Stimulated activated naive B cell treated with anti-CD40 and anti-IgM and Interleukin-4, amounts not matched to agents 10 μg/mL and 1 μg/mL and 100 μg/mL, for 72 hours (primary cell): ENCODE measurements at places on chromosomes 6 and 20.

DNA sequence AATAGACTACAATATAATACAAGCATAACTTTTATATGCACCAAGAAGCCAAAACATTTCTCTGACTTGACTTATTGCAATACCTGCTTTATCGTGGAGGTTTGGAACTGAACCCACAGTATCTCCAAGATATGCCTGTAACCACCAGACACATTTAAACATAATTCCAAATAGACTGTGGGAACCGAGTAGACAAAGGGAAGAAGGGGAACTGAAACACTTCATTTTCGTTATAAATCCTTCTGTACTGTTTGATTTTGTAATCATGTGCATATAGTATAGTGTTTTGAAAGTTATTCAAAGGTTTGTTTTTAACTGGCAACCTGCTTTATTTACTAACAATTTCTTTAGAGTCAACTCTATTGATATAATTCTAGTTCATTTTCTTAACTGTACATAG is 154.9 kb upstream of the BEND6 start:
- H3K36me3 ChIP-seq = no peaks in the 10 kb centered on the region
- no peak overlapping the region for H3K27ac ChIP-seq
- no peak for DNase-seq
- H3K4me3 ChIP-seq = no peak overlapping the region
- no peaks in the 10 kb centered on the region for H3K27me3 ChIP-seq

DNA sequence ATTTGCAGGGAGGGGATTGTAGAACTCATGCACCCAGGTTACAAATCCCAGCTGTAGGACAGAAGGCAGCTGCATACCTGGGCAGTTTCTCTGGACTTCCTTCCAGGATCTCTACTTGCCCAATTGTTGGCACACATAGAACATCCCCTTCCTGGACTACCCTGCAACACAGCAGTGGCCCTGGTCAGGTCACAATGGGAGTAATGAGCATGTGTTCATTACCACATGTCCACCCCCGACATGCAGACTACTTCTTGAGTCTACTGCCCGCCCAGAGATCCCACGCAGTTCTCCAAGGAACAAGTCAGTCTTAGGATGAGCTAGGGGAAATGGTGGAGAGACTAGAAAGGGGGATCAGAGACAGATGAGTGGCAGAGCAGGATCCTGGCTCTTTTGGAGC is 5.1 kb downstream of the PEX6 start:
- H3K27ac ChIP-seq = peak overlapping the region; percentile 47
- no peaks in the 10 kb centered on the region for H3K27me3 ChIP-seq
- no peak for DNase-seq
- H3K4me1 ChIP-seq = peaks cover 20% of the 10 kb centered on the region
- peaks cover 38% of the 10 kb centered on the region for H3K36me3 ChIP-seq

DNA sequence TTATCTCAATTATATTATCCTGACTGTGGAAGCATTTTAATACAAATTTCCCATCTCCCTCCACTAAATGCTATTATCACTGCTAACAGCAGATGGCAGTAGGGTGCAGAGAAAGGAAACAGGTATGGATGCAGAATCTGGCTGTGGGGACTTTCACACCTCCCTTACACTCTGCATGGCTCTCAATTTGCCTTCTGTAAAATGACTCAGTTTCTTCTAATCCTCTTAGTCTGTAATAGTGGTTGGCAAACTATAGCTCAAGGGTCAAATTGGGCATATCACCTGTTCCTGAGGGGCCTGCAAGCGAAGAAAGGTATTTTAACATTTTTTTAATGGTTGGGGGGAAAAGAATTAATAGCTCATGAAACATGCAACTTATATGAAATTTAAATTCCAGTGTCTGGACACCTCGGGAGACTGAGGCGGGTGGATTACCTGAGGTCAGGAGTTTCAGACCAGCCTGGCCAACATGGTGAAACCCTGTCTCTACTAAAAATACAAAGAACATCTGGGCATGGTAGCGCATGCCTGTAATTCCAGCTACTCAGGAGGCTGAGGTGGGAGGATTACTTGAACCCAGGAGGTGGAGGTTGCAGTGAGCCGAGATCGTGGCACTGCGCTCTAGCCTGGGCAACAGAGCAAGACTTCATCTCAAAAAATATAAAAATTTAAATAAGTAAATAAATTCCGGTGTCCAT is 83.5 kb downstream of the ZMYND8 start:
- H3K4me3 ChIP-seq = peak overlapping the region; percentile 41
- H3K27me3 ChIP-seq = no peaks in the 10 kb centered on the region
- H3K36me3 ChIP-seq = peaks cover 53% of the 10 kb centered on the region
- peak; percentile 22 for DNase-seq
- peak overlapping the region; percentile 89 for H3K27ac ChIP-seq
- peaks cover 40% of the 10 kb centered on the region for H3K4me1 ChIP-seq

DNA sequence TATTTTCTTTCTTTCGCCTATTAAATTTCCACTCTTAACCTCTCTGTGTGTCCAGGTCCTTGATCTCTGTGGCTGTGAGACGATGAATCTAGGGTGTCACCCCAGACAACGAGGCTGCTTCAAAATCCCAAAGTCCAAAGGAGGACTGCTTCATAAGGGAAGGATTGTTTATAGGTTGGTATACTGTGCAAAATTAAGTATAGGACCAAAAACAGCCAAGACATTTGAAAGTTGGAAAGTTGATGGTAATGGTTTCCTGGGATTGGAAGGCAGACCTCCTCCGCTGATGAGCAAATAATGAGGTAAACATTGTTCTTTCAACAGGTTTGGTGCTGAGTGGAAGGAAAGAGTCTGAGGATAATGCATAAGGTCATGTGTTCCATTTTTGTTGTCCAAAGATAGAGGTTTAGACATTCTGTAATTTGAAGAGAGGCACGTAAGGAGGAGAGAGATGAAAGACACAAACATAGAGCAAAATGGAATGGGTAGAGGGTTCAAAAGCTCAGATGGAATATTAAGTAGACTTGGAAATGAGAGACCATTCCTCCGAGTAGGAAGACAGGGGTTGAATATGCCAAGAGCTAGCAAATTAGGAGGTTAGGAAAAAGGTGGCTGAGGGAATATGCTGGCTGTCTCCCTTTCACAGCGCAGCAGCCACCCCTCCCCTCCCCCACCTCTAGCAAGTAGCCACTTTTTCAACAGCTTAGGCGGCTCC is 24.8 kb downstream of the ZNF311 start:
- H3K4me3 ChIP-seq = peak overlapping the region; percentile 19
- H3K36me3 ChIP-seq = peaks cover 6% of the 10 kb centered on the region
- H3K4me1 ChIP-seq = peaks cover 24% of the 10 kb centered on the region
- peaks cover 30% of the 10 kb centered on the region for H3K27me3 ChIP-seq
- DNase-seq = no peak

- H3K4me1 ChIP-seq = peaks cover 21% of the 10 kb centered on the region
- no peak overlapping the region for H3K4me3 ChIP-seq
- no peaks in the 10 kb centered on the region for H3K36me3 ChIP-seq
- no peak for DNase-seq
- no peaks in the 10 kb centered on the region for H3K27me3 ChIP-seq
Measured at GRCh38 chr6:44733126-44733525, 345.6 kb downstream of the CDC5L start.

GRCh38 chr6:143992285-143992684 is 15.8 kb downstream of the PLAGL1 start:
- no peak overlapping the region for H3K27ac ChIP-seq
- no peak for DNase-seq
- no peak overlapping the region for H3K4me3 ChIP-seq
- H3K4me1 ChIP-seq = no peaks in the 10 kb centered on the region
- peaks cover 6% of the 10 kb centered on the region for H3K36me3 ChIP-seq
- H3K27me3 ChIP-seq = no peaks in the 10 kb centered on the region

DNA sequence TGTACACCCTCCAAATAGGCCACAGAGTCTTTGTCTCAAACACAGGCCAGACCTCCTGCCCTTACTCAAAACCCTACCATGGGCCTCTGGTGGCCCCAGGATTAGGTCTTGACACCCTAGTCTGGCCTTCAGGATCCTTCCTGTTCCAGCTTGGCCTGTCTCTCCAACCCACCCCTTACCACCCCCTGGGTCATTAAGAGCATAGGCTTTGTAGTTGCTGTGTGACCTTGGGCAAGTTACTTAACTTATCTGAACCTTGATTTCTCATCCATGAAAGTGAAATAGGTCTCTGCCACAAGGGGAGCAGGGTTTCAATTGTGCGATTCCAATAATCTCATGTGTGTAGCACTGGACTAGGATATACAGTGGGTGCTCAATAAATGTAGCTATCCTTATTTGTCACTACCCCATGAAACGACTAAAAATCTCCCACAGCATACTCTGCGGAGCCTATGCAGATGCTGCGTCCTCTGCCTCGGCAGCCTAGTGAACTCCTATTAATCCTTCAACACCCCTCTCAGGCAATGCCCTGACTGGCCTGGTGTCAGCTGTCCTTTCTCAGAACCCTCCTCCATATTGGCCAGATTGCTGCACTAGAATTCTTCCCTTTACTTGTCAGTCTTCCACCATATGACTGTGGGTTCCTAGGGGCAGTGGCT is 39.7 kb upstream of the NOL4L start:
- peaks cover 36% of the 10 kb centered on the region for H3K4me1 ChIP-seq
- H3K4me3 ChIP-seq = no peak overlapping the region
- no peak for DNase-seq
- no peak overlapping the region for H3K27ac ChIP-seq
- H3K36me3 ChIP-seq = no peaks in the 10 kb centered on the region
- no peaks in the 10 kb centered on the region for H3K27me3 ChIP-seq

DNA sequence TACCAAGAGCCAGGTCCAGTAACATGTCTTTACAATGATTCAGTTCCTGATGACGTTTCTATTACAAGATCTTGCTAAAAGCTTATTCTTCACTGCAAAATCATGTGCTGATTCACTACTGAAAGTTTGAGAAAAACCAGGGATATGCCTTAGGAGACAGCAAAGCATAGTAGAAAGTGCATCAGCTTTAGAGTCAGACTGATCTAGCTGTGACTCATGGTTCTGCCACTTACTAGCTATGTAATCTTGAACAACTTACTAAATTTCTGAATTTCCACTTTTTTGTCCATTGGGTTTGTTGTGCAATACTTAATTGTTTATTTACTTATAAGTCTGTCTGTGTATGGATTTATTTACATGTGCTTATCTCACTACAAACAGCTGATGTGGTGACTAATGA is 198.5 kb upstream of the RSPO3 start:
- DNase-seq = no peak
- no peaks in the 10 kb centered on the region for H3K27me3 ChIP-seq
- H3K4me3 ChIP-seq = no peak overlapping the region
- no peaks in the 10 kb centered on the region for H3K4me1 ChIP-seq
- H3K36me3 ChIP-seq = no peaks in the 10 kb centered on the region

DNA sequence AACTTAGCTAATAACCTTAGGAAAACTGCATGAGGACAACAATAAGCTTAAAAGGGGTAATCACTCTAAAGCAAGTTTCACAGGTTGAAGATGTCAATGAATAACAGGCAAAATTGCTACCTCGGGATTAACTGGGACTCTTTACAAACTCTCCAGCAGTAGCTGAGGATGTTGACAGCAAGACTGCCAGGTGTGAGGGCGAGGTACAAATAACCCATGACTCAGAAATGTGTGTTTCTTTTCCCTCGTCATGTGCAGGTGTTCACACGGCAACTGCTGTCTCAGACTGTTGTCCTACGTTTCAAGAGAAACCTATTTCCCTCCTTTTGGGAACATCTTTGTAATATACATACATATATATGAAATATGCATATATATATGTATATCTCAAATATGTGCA is 15.9 kb downstream of the BCAS1 start:
- no peak overlapping the region for H3K4me3 ChIP-seq
- no peak overlapping the region for H3K27ac ChIP-seq
- H3K36me3 ChIP-seq = peaks cover 2% of the 10 kb centered on the region
- peaks cover 14% of the 10 kb centered on the region for H3K27me3 ChIP-seq
- no peak for DNase-seq

DNA sequence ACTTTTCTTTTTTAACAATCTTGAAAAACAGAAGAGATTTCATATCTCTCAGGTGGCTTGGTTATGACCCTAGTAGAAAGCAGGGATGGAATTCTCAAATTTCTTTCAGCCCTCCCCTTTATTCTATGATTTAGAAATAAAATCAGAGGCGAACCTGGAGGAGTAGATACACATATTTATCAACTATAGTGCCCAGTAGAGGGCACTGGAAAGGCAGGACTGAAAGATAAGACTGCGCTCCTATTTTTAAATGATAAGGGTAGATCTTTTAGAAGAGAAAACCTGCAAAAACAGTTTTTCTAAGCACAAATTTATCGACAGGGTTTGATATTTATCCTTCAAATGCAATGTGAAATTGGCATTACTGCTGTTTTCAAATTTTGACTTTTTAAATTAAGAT is 1296.6 kb downstream of the EPHA7 start:
- H3K4me3 ChIP-seq = no peak overlapping the region
- no peak for DNase-seq
- no peak overlapping the region for H3K27ac ChIP-seq
- H3K4me1 ChIP-seq = no peaks in the 10 kb centered on the region
- no peaks in the 10 kb centered on the region for H3K27me3 ChIP-seq

DNA sequence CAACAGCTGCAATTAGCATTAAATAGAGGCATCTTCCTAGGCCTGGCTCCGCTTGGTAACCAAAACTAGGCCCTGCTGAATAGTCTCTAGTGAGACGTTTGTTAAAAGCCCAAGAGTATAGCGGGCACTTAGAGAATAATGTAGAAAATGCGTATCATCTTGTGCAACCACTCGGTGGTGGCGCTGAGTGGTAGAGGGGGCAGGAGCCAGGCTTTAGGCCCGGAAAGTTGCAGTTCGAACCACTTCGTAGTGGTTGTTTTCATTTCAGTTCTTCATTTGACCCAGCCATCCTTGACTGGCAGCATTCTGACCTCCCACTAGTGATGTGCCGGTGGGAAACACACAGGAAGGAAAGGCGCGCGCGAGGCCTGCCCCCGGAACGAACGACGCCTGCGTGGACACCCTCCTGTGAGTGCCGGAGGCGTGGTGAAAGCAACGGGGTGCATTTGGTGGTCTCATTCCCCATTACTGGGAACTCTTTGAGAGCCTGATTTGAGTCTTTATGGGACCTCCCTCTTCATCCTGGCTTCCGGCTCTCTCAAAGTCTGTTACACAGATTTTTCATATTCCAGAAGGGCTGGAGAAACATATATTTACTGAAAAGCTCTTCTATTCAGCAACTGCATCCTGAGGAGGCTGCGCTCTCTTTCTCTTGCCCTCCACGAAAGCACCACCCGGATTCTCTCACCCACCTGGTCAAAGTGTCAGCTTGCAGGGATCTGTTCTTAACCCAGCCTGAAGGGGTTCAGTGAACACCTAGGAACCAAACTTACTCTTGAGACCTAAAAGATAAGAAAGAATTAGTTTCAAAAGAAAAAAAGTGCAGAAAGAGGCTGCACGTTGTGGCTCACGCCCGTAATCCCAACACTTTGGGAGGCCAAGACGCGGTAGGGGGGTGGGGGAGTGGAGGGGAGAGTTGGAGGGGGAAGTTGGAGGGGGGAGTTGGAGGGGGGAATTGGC is 18.2 kb downstream of the GPX5 start:
- DNase-seq = peak; percentile 9
- peaks cover 7% of the 10 kb centered on the region for H3K36me3 ChIP-seq
- peak overlapping the region; percentile 44 for H3K27ac ChIP-seq
